ENCODE measurements at places on chromosomes 16 and 17.

DNA sequence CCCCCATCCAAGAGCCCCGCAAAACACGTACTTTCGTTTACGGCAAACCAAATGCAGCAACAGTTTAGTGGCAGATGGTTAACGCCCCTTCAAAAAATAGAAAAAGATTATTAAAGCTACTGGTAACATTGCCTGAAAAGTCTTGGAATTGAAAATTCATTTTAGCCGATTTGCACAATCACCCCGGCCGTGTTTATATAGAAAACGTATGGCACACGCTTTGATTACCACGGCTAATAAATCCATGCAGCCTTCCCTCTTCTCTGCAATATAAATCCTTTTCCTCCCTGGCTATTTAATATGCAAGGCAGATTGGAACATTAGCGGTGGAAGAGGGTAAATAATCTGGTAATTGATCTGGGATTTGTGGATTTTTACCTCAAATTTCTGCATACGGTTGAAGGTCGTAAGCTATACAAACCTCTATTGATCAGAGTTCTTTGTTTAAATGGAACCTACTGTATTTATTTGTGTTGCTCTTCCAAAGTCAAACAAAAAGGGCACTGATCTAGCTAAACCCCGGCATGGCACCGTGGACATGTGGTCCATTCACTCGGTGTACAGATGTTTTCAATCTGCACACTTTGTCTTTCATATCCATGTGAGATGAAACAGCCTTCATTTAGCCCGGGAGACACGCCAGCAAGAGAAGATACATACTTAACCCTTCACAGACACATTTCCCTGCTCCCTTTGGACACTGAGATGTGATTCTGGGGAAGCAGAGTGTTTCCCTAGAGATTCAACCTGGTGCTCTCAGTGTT is 238.1 kb upstream of the MAF start:
- DNase-seq: no peak

- DNase-seq: peak; percentile 36
These were observed 12.4 kb upstream of the YWHAE start for GRCh38 chr17:1412185-1413110.

DNA sequence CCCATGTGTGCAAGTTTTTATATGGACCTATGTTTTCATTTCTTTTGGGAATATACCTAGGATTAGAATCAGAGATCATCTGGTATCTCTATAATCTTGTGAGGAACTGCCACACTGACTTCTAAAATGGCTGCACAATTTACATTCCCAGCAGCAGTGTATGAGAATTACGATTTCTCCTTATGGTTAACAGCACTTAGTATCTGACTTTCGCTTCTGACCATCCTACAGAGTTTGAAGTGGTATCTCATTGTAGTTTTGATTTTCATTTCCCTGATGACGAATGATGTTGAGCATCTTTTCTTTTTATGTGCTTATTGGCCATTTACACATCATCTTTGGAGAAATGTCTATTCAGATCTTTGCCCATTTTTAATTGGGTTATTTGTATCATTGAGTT is 10.0 kb downstream of the C16orf96 start:
- DNase-seq: no peak

- DNase-seq: no peak
These were observed 17.7 kb downstream of the PIMREG start for GRCh38 chr17:6461792-6462524.

- no peak for DNase-seq
These were observed 22.7 kb downstream of the BCO1 start for GRCh38 chr16:81261049-81261648.

Data from MV-4-11 (cell line).